ENCODE measurements at places on chromosomes 1 and 21.
A peak's percentile ranks its signal among the peaks of the same experiment; 100 is the strongest.

DNA sequence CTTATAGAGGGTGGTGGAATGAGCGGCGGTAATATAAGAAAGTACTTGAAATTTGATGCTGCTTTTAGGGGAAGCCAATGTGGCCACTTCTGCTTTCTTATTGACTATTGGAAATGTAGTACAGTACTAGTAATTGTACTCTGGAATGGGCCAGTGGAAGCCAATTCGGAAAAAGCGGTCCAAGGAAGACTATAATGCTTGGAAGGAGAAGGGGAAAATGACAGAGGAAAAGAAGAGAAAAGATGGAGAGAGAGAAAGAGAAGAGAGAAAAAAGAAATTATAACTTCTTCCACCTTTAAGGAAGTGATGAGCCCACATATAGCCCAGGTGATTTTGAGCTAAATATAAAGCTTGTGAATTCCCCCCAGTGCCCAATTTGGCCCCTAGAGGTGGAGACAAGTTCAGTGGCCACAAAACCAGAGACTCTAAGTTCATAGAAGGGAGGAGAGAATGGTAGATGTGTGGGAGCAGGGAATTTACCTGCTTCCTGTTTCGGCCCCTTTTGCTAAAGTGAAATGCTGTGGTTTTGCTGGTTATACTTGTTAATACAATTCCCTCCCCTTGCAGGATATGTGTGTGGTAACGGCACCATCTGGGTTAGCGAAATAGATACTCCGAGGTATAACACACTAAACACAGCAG is 35.7 kb upstream of the DUSP10 start:
- no peak for DNase-seq

GRCh38 chr1:64750092-64750491 is 5.2 kb downstream of the RAVER2 start:
- DNase-seq: no peak

GRCh38 chr1:6628971-6629479 is 4.4 kb downstream of the THAP3 start:
- DNase-seq: no peak

- DNase-seq: no peak
Measured at GRCh38 chr21:45486443-45487160, 55.6 kb downstream of the SLC19A1 start.

GRCh38 chr1:37137014-37137413 is 102.7 kb upstream of the GRIK3 start:
- DNase-seq: no peak

DNA sequence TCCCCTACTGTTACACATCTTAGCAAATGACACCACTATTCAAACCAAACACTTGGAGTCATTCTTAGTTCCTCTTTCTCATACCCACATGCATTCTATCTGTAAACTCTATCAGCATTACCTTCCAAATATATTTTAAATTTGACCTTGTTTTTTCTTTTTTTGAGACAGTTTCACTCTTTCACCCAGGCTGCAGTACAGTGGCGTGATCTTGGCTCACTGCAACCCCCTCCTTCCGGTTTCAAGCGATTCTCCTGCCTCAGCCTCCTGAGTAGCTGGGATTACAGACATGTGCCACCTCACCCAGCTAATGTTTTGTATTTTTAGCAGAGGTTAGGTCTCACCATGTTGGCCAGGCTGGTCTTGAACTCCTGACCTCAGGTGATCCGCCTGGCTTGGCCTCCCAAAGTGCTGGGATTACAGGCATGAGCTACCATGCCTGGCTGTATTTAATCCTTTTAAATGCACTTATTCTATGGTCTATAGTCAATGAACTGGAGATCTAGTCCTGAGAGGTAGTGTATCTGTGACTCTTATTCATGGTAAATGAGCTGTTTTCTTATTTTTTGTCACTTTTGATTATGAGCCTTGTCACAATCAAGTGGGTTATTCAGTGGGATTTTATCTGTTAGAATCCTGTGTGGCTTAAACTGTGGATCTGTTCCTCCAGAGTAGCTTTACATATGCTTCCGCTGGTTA is 73.1 kb downstream of the GATAD2B start:
- no peak for DNase-seq

DNA sequence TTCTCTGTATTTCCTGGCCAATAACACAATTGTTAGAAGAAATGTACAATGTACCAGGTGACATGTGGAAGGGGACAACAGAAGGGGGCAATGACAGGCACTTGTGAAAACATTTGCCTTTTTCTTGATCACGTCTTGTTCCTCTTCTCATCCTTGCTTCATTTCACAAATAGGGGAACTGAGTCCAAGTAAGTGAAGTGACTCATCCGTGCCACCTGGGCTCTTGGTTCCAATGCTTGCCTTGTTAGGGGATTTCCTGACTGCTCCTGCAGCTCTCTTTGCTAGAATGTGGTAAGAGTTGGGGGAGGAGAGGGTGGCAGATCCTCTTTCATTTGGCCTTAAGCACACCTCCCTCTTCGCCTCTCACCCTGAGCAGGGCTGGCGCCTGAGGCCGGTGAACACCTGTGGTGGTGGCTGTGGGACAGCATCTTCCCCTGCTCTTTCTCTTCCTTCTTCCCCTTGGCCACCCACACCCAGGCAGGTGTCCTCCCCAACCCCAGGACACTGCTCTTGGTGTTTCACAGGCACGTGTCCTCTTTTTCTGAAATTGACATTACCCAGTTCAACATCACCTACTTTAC is 2.2 kb upstream of the RHEX start:
- no peak for DNase-seq

GRCh38 chr1:248359415-248359814 is 2.0 kb upstream of the OR2T4 start:
- no peak for DNase-seq

DNA sequence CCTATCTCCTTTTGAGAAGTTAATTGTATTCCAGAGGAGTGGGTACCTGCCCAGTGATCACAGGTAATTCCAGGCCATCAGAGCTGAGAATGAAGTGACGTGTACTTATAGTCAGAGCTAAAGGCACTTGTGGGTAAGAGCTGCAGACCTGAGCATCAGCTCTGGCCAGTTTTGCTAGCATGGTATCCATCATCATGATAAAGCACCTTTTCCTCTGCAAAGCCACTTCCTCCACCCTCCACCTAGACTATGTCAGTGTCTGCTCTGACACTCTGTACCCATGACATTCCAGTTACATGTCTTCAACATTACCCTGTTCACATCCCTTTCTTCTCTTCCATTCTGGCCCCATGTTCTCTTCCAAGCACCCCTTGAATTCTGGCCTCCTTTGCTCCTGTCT is 157.3 kb downstream of the GRIK3 start:
- peak; percentile 0 for DNase-seq

DNA sequence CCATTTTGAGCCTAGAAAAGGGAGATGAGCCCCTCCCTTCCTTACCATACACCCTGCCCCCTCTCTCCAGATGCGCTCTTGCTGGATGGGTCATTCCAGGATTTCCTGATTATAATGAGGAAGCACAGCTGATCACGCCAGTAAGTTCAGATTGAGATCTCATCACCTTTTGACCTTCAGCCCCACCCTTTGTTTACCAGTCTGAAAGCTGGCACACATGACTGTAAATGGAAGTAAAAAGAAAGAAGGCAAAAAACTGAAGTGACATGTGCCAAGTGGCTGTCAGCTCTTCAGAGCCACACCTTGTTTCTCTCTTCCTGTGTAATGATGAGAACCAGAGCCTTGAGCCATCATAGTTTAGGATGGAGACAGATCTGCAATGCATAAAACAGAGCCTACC is 27.9 kb downstream of the S1PR1 start:
- DNase-seq: no peak

GRCh38 chr21:15390049-15390448 is 325.2 kb upstream of the NRIP1 start:
- no peak for DNase-seq

GRCh38 chr1:5648410-5649165 is 343.6 kb downstream of the NPHP4 start:
- no peak for DNase-seq

GRCh38 chr1:28580722-28581530 is 11.1 kb upstream of the RAB42 start:
- peak; percentile 32 for DNase-seq

DNA sequence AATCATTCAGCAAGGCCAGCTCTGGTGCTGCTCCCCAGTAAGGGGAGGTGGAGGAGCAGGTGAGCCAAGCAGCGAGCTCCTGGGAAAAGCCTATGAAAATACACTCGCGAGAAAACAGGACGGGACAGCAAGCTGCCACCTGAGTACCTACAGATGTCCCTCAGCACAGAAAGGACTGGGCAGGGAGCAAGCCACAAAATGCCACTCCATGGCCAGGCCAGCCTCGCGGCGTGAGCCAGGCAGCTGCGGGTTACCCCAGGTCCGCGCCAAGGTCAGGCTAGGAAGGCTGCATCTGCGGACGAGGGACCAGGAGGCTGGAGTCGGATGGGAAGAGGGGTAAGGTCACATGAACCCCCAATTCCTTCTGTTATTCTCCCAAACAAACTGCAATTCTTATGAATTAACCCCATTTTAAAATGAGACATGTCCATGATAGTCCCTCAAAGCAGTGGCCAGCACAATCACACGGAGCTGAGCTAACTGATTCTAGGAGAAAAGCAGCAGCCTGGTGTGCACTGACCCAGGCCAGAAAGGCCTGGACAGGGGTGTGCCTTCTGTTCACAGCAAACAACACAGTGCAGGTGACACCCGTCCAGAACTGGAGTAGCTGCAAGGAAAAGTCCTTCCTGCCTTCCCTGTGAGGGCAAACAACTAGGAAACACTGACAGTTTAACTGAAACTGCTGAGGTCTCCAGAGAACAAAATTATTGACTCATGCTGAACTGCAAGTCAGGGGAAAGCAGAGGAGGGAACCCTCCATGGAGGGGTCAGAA is 26.5 kb downstream of the PARP1 start:
- no peak for DNase-seq

- DNase-seq: no peak
Measured at GRCh38 chr1:155966750-155967149, 11.6 kb downstream of the ARHGEF2 start.

GRCh38 chr1:48222501-48223242 is at the start of gene SLC5A9:
Gene SLC5A9 (plus strand): TSS chr1:48222716. CDS start chr1:48222737, 21 bp downstream.
- DNase-seq: peak; percentile 83

- no peak for DNase-seq
Measured at GRCh38 chr1:11529330-11529729, 50.4 kb downstream of the DISP3 start.

GRCh38 chr1:163528710-163529348 is 207.1 kb downstream of the NUF2 start:
- peak; percentile 15 for DNase-seq

GRCh38 chr1:154842635-154843034 is 27.4 kb downstream of the KCNN3 start:
- no peak for DNase-seq

- DNase-seq: no peak
Measured at GRCh38 chr1:2528016-2528415, 1.6 kb upstream of the PANK4 start.

- no peak for DNase-seq
Measured at GRCh38 chr1:151135433-151136385, 10.7 kb downstream of the SEMA6C start.

DNA sequence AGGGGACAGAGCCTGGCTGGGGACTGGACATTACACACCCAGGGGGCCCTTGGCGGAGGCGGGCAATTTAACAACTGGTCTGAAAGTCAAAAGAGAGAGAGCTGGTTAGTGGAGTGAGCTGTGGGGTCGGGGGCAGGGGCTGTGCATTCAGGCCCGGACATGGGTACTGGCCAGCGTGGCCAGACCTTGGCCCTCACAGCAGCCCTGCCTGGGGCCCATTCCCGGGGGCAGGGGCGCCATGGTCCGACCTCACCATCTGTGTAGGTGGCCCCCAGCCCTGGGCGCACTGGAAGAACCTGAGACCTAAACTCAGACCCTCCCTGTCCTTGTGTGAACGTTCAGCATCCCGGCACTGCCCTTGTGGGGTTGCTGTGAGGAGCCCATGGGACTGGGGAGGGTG is 5.0 kb downstream of the CLDN19 start:
- DNase-seq: no peak

- DNase-seq: no peak
Measured at GRCh38 chr1:173093691-173094445, 43.1 kb upstream of the TNFSF18 start.

GRCh38 chr1:232033285-232033684 is 406.7 kb downstream of the DISC1 start:
- DNase-seq: no peak

- no peak for DNase-seq
Measured at GRCh38 chr1:26305667-26306289, 658 bp downstream of the UBXN11 start.

DNA sequence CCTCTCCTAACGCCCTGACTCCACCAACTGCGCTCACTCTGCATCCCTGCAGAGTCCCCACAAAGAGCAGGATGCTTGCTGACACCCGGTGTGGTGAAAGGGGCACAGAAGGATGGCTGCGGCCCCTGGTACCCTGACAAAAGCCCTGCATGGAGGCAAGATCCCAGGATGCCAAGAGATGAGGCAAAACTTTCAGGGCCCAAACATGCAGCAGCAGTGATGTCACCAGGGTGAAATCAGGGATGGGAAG is 36.6 kb downstream of the SLC9A1 start:
- DNase-seq: no peak

DNA sequence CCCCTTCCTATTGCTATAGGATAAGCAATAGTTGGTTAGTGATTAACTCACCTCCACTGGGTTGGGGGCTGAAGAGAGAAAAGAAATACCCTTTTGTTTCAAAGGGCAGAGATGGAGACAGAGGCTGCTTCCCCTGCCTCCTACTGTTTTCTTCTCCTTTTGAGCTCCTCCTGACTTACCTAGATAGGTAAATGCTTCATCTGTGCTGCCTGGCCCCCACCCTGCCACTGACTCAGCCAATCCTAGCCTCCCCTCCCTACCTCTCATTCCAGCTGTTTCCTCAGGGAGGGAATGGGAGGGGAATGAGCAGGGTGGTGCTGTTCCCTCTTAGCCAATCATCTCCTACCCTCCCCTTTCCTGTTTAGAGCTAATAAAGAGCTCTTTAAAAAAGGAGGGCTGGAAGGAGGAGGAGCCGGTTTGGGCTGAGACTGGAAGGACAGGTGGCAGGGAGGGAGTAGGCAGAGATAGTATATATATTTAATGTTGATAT is at the start of gene C1orf116:
Gene C1orf116, minus strand, starts transcription at position 229 of the 490 bp plus-strand sequence. CDS start 5,158 bp downstream, outside the sequence.
- peak; percentile 84 for DNase-seq

- no peak for DNase-seq
Measured at GRCh38 chr1:200526709-200527612, 93.6 kb downstream of the KIF14 start.

DNA sequence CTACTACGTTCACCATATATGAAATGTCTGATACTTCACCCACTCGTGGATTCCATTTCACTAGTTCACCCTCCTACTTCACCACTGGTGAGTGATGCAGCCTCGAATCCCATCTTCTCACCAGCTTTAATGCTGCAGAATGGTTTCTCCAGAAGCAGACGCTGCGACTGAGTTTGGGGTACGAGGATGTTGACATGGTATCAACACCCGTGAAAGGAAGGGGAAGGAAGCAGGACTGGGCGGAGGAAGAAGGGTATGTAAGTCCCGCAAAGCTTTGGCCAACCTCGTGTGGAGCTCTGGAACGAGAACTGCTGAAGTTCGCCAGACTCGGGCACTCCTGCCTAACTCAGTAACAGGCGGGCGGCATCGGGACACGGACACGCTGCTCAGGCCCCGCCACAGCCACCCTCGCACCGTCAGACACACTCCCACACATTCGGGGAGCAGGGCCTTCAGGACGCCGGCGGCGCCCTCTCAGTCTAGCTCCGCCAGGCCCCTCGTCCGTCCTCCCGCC is 833 bp upstream of the DIP2A start:
- DNase-seq: peak; percentile 19

- DNase-seq: no peak
Measured at GRCh38 chr21:39317134-39318090, 4.0 kb upstream of the BRWD1 start.

Measured in mucosa of gallbladder (tissue), 1 donor.